ENCODE measurements at places on chromosomes 7 and 10. TPM values are rescaled to one million over a fixed set of nuclear protein-coding genes. Genes with fewer than 3 reads are reported as not detected.

DNA sequence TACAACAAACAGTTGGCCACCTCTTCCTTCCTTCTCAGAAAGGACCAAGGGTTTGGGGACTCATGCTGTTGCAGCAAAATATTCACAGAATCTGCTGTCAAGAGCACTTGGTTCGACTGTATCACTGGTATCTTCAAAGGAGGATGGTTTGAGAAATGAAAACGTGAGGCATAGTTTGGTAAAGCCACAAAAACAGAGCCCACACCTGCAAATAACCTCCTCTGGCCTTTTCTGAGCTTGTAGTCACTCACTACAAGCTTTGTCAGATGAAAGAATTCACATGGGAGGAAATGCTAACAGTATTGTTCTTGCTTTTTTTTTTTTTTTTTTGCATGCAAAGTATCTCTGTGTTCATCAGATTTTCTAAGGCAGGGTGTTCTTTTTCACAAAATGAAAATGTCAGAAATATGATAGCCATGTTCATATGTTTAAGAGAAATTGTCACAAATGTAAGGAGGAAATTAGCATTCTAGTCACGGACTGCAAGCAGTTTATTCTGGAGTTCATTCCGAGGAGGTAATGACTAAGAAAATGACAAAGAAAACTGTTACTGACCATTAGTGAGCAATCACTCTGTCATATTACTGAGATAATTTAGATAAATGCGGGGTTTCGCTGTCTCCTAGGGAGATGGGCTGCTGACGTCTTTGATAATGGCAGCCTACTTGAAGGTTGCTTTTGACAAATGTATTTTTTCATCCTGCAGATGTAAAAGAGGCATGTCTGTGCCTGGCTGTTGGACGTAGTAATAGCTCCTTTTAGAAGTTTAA lies 117.8 kb upstream of the MYO3A start:
- no peak for DNase-seq

DNA sequence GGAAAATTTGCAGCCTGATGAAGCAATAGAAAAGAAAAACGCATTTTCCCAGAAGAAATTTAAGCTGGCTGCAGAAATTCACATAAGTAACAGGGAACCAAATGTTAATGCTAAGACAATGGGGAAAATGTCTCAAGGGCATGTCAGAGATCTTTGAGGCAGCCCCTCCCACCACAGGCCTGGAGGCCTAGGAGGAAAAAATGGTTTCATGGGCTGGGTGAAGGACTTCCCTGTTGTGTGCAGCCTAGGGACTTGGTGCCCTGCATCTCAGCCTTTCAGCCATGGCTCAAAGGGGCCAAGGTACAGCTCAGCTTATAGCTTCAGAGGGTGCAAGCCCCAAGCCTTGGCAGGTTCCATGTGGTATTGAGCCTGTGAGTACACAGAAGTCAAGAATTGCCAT lies 476.1 kb upstream of the DPP6 start:
- no peak for DNase-seq

GRCh38 chr10:30775779-30776591 lies 146.4 kb upstream of the LYZL2 start:
- DNase-seq: no peak

DNA sequence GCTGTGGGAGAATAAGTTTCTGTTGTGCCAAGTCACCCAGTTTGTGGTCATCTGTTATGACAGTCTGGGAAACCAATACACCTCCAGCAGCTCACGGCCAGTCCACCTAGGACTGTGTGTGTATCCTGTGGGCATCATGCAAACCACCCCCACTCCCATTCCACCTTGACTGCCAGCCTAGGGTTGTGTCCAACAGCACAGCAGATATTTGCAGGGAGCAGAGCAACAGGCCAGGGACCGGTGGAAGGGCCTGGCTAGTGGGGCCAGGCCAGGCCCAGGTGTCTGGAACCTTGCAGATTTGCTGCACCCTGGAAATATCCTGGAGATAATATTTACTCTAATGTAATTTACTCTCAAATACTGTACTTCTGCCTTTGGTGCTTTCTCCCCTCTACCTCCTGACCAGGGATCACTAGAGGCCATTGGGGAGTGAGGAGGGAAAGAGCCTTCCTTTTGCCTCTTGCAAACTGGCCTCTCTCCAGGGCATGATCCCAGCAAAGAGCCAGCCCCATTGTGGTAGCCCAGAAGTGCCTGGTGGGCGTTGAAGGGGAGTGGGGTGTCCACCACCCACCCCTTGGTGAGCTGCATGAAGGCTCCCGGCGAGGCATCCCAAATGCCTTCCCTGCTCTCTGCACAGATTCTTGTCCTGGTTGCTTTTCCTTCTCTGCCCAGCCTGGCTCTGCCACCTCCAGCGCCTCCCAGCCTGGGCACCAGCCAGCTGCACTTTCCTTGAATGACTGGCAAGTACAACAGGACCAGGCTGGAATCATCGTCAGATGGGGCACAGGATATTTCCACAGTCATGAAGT lies 15.2 kb upstream of the TPST1 start:
- DNase-seq: no peak

DNA sequence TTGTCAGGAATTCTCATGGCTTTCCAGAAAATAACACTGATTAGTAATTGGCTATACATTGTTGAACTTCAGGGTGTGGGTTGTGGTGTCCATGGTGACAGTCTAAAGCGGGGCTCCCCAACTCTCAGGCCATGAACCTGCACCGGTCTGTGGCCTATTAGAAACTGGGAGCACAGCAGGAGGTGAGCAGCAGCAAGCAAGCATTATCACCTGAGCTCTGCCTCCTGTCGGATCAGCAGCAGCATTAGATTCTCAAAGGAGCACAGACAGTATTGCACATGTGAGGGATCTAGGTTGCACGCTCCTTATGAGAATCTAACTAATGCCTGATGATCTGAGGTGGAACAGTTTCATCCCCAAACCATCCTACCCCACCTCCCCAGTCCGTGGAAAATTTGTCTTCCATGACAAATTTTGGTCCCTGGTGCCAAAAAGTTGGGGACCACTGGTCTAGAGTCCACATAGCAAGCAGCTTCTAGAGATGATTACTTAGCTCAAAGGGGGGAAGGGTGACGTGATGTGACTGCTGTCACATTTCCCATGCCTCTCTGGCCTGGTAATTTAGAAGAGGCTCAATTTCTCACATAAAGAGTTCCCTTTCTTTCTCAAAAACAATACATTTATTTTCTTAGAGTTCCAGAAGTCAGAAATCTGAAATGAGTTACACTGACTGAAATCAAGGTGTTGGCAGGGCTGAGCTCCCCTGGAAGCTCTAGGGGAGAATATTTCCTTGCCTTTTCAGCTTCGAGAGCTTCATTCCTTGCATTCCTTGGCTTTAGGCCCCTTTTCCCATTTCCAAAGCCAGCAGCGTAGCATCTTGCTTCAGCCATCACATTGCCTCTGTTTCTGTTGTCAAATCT lies 17.6 kb upstream of the FAM221A start:
- DNase-seq: no peak

GRCh38 chr10:20836401-20836800 lies 60.7 kb downstream of the NEBL start:
- DNase-seq: no peak

DNA sequence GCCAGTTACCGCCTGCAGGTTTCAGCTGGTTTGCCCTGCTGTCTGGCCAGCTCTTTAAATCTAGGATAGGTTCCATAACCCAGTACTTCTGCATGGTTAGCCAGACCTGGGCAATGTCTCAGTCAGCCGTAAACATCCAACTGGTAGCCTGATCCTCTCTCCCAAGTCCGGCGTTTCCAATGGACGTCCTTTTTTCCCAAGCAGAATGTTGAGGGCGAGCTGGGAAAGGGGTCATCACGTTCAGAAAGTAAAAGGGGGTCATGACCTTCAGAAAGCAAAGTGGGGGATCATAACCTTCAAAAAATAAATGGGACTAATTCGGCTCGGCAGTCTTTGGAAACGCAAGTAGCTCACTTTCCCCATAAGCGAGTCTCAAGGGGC lies 430 bp downstream of the PON3 start:
- no peak for DNase-seq

- DNase-seq: no peak
Observed at GRCh38 chr7:25360451-25360850, 132.2 kb upstream of the NPVF start.

GRCh38 chr7:155509359-155509724 lies 37.0 kb downstream of the CNPY1 start:
- no peak for DNase-seq

- DNase-seq: no peak
Observed at GRCh38 chr7:35565927-35566326, 129.0 kb downstream of the HERPUD2 start.

- DNase-seq: no peak
Observed at GRCh38 chr10:100968062-100968736, 1.1 kb upstream of the SEMA4G start.

GRCh38 chr7:93889261-93889660 lies 1.3 kb downstream of the TFPI2 start:
- no peak for DNase-seq

GRCh38 chr10:21330628-21331020 lies 194.9 kb downstream of the SKIDA1 start:
- DNase-seq: no peak

- no peak for DNase-seq
Observed at GRCh38 chr7:45709168-45710042, 135.2 kb downstream of the ADCY1 start.

DNA sequence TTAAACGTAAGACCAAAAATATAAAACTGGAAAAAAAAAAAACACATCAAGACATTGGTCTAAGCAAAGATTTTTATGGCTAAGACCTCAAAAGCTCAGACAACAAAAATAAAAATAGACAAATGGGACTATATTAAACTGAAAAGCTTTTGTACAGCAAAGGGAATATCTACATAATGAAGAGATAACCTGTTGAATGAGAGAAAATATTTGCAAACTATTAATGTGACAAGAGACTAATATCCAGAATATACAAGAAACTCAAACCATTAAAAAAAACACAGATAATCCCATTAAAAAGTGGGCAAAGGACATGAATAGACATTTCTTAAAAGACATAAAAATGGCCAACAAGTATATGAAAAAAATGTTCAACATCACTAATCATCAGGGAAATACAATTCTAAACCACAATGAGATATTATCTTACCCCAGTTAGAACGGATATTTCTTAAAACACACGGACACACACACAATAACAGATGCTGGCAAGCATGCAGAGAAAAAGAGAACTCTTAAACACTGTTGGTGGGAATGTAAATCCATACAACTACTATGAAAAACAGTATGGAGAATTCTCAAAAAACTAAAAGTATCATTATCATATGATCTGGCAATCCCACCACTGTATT lies 28.8 kb downstream of the CNOT4 start:
- DNase-seq: no peak

GRCh38 chr10:77494327-77494726 lies 143.3 kb downstream of the KCNMA1 start:
- DNase-seq: no peak

ZNF789 gene
- total RNA-seq: 18.8 TPM

NKX1-2 gene
- not detected for total RNA-seq

YWHAG gene
- 120 TPM for total RNA-seq

MUC12 gene
- not detected for total RNA-seq

TMEM236 gene
- 0.65 TPM for total RNA-seq

COL13A1 gene
- total RNA-seq: not detected

PIK3CG gene
- 18.7 TPM for total RNA-seq

Data from activated T-cell treated with anti-CD3 and anti-CD28 coated beads, Interleukin-2, amount 50 U/mL, for 72 hours (primary cell).